ENCODE measurements at places on chromosomes 5 and 9. TPM values are rescaled to one million over a fixed set of nuclear protein-coding genes. Genes with fewer than 3 reads are reported as not detected.

The SH3PXD2B gene
- polyA plus RNA-seq = 37.7 TPM

The TEK gene
- polyA plus RNA-seq = 32.9 TPM

DNA sequence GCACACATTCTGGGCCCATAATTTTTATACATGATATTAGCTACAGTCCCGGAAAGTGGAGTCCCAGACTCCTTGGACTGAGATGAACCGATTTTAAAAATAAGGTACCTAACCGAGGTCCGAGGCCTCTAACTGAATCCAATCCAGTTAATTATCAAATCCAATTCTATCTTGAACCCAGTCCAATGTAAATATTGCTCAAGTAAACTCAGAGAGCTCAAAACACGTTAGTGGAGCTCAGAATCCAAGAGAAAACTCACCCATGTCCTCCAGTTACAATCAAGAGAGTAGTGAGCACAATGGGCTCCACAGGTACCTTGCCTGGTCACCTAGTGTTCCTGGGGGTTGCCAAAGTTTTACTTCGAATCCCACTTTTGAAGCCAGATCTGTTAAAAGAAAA lies 37.9 kb upstream of the DIRAS2 start:
- no peak for DNase-seq

- DNase-seq = no peak
Measured at GRCh38 chr5:17735761-17736160, 101.5 kb downstream of the TAF11L14 start.

DNA sequence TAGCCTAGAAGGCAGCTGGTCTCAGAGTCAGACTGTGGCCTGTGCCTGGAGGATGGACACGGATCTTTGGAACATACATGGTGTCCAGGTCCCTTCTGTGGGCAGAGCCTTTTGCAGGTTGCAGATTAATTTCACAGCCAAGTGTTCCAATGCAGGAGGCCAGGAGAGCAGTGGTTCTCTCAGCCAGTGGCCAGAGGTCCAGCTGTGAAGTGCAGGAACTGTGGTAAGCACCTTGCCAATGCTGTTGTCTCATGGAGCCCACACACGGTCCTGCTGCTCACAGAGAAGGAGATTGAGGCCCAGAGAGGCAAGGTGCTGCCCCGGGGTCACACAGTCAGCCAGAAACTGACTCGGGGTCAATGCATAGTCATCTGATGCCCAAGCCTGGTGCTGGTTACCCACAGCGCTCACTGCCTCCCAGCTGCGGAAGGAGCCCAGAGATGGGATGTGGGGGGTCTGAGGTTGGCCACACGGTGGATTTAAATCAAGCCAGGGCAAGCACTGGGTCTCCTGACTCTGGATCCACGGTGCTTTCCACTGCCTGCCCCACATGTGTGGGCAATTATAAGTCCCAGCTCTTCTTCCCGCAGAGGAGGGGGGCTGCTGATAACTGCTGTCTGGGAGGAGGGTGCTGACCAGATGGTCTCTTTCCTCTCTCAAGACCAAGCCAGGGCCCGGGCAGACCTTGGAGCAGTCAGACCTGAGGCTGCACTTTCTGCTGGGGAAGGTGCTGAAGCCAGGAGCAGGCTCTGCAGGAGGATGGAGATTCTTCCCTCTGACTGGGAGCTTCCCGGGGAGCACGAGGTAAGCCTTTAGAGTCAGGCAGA lies 2.8 kb downstream of the PDGFRB start:
- no peak for DNase-seq

The ENG gene
- 83.7 TPM for polyA plus RNA-seq

GRCh38 chr5:150461231-150461630 lies 11.7 kb upstream of the RPS14 start:
- no peak for DNase-seq

DNA sequence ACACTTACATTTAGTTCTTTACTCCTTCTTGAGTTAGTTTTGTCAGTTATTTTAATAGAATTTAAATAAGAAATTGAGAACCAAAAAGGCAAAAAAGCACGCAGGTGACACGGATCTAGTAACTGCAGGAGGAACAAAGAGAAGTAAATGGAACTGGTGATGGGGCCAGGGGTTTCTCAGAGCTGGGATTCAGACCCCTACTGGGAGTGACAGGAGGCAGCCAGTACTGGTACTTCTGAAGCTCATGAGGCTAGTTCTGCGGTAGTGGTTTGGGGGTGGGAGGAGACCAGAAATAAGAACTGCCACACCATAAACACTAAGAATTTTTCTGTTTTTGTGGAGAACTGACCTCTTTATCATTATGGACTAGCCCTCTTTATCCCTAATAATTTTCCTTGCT lies 48.2 kb downstream of the OXCT1 start:
- no peak for DNase-seq

DNA sequence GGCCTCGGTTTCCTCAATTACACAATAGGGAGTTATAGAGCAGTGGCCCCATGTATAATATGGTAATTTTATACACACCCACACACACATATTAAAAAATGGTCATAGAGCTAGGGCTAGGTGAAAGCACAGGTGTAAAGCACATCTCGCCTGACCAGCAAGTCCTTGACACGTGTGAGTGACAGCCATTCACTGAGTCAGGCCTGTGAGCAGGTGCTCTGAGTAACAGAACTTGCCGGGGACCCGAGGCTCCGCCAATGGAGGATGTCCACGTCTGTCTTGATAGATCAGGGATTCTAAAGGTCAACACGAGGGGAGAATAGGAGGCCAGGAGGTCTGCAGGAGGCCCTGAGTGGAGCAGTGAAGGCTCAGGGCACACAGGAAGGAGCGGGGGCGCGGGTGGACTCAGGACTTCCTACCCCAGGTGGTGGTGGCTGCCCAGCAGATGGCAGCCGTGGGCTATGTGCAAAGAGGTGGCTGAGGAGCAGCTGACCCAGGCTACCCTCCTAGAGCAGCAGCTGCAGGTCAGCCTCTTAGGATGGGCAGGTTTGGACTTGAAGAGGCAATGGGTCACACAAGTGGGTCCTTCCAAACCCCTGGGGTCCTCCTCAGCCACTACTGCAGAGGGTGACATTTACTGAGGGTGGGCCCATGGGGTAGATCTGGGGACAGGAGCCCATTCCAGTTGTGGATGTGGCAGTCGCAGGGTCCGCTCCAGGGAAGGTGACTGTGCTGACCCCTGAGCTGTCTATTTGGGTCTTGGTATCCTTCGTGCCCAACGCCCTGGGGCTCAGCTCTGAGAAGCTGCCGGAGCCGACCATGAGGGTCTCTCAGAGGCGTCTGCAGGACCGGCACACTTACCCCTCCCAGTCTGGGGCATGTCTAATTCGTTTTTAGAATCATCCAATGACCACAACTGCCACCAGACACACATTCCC lies 45.9 kb downstream of the PRRT1B start:
- DNase-seq = peak; percentile 52

The ODF2 gene
- polyA plus RNA-seq = 51.8 TPM

GRCh38 chr5:111892949-111893348 lies 136.0 kb upstream of the NREP start:
- DNase-seq = no peak

The ADRA1B gene
- 2.8 TPM for polyA plus RNA-seq

DNA sequence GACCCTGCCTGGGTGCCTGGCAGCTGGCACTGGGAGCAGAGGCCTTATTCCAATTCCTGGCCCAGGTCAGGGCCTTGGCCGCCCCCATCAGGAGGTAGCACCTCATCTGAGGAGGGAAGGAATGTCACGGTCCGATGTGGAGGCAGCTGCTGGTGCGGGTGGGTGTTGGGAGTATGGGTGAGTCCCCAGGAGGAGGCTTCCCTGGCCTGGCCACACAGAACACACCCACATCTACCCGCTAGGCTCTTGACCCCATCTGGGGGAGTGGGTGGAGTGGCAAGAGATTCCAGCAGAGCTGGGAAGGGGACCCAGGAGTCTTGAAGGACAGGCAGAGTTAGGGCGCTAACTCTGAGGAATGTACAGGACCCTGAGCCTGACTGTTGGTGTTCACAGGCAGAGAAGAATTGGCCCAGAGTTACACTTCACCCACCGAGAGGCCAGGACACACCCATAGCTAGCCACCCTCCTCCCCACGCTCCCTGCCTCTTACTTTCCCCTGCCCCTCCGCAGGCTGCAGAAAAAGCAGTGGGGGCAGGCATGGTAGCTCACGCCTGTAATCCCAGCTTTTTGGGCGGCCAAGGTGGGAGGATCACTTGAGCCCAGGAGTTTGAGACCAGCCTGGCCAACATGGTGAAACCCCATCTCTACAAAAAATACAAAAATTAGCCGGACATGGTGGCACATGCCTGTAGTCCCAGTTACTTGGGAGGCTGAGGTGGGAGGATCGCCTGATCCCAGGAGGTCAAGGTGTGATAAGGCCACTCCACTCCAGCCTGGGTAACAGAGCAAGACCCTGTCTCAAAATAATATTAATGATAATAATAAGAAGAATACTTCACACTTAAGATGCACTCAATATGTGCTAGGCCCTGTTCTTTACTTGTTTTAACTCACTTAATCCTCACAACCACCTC lies 6.0 kb downstream of the OLFML2A start:
- DNase-seq = no peak

The PSMD5 gene
- polyA plus RNA-seq = 40.5 TPM

GRCh38 chr9:25427290-25427689 lies 251.0 kb downstream of the TUSC1 start:
- DNase-seq = no peak

The PCDHGA1 gene
- polyA plus RNA-seq = 0.92 TPM

DNA sequence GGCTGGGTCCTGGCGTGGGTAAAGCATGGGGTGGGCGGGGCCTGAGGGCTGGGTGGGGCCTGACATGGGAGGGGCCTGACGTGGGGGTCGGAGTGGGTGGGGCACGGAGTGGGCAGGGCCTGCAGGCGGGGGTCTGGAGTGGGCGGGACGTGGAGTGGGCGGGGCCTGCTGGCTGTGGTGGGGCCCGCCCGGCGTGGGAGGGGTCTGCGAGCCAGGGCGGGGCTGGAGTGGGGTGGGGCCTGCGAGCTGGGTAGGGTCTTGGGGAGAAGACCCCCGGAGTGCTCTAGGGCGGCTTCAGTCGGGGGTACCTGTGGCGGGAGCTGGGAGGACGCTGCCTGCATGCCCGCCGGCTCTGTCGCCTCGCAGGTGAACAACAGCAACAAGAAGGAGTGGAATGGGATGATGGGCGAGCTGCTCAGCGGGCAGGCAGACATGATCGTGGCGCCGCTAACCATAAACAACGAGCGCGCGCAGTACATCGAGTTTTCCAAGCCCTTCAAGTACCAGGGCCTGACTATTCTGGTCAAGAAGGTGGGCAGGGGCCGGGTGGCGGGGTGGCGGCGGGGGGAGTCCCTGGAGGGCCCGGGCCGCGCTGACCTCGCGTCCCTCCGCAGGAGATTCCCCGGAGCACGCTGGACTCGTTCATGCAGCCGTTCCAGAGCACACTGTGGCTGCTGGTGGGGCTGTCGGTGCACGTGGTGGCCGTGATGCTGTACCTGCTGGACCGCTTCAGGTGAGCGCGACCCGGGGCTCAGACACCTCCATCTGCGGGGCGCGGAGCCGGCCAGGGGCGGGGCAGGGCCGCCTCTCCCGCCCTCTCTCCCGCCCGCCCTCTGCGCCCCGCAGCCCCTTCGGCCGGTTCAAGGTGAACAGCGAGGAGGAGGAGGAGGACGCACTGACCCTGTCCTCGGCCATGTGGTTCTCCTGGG lies 8.0 kb downstream of the LRRC26 start:
- no peak for DNase-seq
